Effector memory CD8-positive, alpha-beta T cell (primary cell): ENCODE measurements at places on chromosomes 7 and 10.
A peak's percentile ranks its signal among the peaks of the same experiment; 100 is the strongest.

DNA sequence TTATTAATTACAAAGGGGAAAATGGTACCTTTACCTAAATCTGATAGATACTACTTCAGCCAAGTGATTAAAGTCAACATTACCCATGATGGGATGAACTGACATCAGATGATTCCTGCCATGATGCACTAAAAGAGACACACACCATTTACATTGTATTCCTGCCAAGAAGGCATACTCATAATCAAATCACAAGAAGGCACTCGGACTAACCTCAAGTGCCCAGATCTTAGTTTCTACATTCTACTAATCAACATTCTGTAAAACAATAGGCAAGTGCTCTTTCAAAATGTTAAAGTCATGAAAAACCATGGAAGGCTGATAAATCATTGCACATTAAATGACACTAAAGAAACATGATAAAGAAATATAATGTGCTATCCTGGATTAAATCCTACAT, 44.4 kb downstream of the SLC35G1 start:
- DNase-seq = no peak

DNA sequence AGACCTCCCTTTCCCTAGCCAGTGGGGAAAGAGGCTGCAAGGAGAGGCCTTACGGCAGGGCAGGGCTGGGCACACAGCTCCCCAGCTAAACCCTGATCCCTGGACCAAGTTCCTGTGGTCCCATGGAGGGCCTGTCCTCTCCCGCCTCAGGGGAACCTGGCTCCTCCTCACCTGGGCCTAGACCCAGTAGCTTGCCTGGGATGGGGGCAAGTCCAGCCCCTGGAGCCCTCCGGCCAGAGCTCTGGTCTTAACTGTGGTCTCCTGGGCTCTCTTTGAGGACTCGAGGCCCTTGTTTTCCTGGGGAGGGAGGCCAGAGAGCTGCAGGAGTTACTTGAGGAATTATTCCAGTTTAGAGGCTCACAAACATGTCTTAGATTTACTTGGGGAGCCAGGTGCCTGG, 1.5 kb downstream of the ZP3 start:
- no peak for DNase-seq

GRCh38 chr7:1015196-1016121, 28.9 kb upstream of the GPR146 start:
- no peak for DNase-seq

DNA sequence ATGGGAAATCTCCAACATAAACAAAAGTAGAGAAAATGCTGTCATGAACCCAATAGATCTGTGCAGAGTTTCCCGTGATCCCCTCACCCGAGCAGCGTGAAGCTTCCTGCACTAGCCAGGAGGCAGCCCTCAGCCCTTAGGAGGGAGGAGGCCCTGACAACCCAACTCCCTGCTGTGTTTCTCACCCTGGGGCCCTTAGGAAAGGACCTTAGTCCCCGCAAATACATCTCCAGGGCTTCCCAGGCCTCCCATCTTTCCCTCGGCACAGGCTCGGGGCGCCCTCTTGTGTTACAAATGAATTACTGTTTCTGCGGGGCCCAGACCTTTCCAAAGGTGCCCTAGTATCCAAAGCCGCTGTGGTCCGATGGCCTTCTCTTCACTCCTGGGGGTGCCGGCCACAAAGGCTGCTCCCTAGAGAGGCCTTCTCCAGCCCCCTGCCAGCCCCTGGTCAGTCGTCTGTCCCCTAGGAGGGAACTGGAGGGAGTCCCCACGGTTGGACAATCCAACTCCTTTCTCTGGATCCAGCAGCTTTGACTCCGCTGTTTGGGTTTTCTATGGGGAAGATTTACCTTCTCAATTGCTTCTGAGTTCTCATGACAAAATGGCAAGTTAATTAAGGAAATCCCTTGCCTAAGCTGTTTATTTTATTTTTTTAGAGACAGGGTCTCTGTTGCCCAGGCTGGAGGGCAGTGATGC, 49.9 kb upstream of the SH2B2 start:
- peak; percentile 10 for DNase-seq

GRCh38 chr7:129832282-129832681, 120.5 kb downstream of the UBE2H start:
- no peak for DNase-seq

GRCh38 chr10:5491477-5491876, 7.9 kb downstream of the CALML5 start:
- no peak for DNase-seq

DNA sequence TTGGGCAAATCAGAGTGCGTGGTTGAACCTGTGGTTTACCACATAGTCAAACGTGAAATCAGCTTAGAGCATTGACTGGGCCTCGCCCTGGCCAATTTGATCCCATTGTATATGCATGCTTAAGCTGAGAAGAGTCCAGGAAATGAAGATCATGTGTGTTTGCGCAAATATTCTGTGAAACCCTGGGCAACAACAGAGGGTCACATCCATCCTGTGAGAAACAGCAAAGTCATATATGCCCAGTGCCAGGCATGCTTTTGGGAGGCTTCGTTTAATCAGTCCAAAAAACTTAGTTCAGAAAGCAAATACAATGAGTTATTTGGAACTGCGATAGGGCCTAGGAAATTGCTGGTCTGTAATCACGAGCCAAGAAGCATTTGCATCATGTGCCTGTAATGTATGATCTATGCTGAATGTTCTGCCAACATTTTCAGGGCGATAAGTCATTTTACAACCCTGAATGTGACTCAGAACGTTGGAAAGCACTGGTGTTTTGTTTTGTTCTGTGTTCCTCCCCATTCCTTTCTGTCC, 412.1 kb upstream of the CELF2 start:
- no peak for DNase-seq

- no peak for DNase-seq
Observed at GRCh38 chr10:962342-962741, 25.9 kb upstream of the GTPBP4 start.

DNA sequence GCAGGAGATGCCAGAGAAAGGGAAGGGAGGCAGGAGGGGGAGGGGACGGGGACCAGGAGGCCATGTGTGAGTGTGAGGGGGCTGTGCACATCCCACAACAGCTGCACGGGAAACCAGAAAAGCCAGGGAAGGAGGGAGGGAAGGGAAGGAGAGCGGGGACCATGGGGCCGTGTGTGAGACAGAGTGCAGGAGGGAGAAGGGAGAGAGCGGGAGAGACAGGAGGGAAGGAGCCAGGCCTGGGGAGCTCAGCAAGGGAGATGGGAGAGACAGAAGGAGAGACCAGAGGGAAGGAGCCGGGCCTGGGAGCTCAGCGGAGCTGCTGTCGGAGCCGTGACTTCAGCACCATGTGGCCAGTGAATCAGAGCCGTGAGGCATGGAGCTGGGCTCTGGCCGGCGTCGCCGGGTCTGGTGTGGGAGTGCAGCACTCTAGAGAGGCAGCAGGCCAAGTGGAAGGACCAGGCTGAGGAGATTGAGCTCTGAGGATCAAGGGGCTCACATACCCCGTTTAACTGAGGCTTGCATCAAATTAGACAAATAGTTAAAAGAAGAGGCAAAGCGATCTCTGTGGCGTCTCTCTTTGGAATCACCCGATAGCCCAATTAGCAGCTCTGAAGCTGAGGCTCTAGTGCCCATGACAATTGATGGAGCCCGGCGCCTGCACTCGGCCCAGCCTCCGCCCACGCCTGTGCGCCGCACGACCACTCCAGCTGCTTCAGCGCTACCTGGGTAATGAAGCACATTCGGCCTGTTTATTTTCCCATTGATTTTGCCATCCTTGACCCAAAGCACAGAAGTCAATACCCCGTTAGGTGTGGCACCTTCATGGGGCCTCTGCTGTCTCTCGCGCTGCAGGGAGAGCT, 150.4 kb downstream of the MAD1L1 start:
- DNase-seq = no peak

- DNase-seq = no peak
Observed at GRCh38 chr10:122170802-122171201, 100.3 kb upstream of the BTBD16 start.
